Subcutaneous adipose tissue (tissue), 4 donors: ENCODE measurements at places on chromosomes 1 and 21. TPM values are rescaled to one million over a fixed set of nuclear protein-coding genes. Genes with fewer than 3 reads are reported as not detected.

Gene CFAP74
- not detected for total RNA-seq

Gene IL19
- not detected for total RNA-seq

Gene IL6R
- total RNA-seq = 29.8 TPM

Gene FMOD
- total RNA-seq = 39.6 TPM
